ENCODE measurements at places on chromosomes 3 and 15.

DNA sequence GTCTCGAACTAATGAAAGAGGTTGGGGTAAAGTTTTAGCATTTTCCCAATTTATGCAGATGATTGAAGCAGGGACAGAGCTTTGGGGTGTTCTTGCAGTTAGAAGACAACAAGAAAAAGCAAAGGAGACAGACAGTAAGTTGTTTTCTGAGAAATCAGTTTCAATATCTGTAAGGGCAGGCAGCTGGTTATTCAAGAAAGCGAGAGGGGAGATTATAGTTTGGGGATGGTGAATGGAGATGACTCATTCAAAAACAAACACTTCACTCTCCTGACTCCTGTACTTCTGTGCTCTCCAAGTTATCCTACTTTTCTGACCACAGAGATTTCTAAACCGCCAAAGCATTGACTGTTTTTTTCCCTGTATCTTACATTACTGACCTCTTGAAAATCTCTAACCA lies 352.0 kb downstream of the GAP43 start:
- DNase-seq, result peak; percentile 73

DNA sequence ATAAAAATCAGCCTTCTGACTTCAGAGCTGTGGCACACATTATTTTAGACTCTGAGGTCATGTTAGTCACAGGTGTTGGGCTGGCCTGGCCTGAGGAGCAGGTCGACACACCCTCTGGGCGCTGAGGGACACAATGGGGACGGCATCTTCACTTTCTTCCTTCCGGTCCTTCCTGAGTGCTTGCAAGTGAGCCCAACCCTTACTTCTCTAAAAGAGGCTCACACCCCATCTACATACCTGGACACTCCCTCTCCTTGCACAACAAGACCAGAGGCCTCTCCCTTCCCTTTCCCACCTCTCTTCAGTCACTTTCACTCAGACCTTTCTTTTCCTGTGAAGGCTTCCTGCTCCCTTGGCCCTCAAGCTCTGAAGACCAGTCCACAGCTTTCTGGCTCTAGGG lies 85.4 kb downstream of the XXYLT1 start:
- no peak for DNase-seq

DNA sequence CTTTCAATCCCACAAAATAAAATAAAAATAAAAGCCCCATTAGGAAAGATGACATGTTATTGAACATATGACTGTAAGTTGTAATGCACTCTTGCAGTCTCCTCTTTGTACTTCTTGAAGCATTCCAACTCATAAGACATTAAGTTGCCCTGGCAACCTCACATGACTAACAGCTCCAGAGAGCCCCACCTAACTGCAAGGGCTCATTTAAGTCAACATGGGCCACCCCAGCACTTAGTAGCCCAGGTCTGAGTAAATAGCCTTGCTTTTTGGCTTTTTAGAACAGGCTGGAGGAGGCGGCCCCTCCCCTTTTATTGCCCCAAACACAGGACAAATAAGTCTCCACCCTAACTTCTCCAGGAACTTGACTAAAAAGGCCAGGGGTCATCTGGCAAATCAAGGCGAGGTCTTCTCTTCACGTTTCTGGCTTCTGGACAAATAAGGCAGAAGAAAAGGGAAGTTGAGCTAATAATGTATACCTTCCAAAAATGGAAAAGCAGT lies 135.1 kb downstream of the TMCO5A start:
- no peak for DNase-seq

- DNase-seq, result no peak
These were observed 5.4 kb upstream of the LRRC15 start for GRCh38 chr3:194374935-194375334.

DNA sequence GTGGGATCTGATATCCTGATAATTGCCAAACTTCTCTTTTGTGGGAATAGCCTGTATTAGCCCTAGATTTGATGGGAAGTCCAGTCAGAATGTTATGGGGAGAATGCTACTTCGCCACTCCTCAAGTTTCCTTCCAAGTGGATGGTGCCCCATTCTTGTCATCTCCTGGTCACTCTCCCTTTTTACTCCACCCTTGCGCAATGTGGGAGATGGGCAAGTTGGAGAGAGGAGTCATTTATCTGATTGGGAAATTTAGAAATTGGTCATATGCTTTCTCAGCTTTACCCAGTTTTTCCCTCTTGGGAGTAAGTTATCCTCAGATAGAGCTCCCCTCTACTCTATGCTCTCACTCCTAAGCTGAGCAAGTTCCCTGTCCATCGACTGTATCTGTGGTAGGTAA lies 14.4 kb downstream of the FANCD2OS start:
- no peak for DNase-seq

- DNase-seq, result peak; percentile 2
These were observed 263.0 kb downstream of the EBLN2 start for GRCh38 chr3:73324203-73325155.

- DNase-seq, result no peak
These were observed 700 bp downstream of the MKRN2 start for GRCh38 chr3:12557473-12558100.

- DNase-seq, result no peak
These were observed 63.2 kb upstream of the TNFSF10 start for GRCh38 chr3:172586436-172586835.

GRCh38 chr3:84755860-84756259 lies 202.9 kb upstream of the CADM2 start:
- DNase-seq, result no peak

DNA sequence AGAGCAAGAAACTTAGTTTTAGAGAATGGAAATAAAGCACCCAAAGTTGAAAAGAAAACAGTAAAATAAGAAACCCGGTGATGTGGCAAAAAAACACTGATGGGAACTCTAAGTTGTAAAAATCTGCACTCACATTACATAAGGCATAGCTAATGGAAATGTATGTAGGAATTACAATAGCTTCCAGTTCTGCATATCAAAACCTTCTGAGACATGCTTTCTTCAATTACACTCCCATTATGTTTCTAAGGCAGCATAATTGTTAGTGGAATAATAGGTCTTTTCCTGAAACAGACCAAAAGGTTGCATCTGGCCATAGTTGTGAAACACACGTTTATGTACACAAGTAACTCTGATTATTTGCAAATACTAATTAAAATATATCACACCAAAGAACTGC lies 41.4 kb downstream of the SLC30A4 start:
- no peak for DNase-seq

DNA sequence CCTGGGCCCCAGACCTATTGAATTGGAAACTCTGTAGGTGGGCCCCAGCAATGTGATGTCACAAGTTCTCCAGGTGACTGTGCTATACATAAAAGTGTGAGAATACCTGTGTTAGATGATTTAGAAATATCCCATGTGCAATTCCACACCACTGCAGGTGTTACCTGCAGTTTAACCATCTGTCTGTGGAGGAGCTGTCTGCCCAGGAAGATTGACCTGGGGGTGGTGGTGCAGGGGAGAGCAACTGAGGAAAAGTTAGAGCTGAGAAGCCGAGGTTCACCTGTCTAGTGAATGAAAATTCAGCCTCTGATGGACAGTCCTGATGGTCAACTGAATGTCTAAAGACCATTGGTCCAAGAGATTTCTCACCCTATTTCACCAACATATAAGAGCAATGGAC lies 132.2 kb upstream of the SLC24A5 start:
- DNase-seq, result no peak

DNA sequence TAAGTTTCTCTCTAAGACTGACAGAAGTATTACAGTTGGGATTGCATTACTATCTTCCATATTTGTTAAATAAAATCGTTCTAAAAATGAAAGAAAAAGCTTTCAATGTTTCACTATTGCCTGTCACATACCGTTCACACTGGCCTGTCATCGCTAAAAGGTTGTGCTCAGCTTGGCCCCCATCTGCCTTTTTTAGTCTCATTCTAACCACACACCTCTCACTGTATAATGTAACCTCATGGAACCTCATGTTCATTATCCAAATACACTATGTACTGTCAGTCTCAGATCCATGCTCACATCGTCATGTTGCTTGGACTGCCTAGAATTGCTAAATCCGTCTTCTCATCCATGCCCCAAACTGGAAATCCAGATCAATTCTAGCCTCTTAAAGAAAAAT lies 637.8 kb upstream of the ROBO1 start:
- DNase-seq, result no peak

DNA sequence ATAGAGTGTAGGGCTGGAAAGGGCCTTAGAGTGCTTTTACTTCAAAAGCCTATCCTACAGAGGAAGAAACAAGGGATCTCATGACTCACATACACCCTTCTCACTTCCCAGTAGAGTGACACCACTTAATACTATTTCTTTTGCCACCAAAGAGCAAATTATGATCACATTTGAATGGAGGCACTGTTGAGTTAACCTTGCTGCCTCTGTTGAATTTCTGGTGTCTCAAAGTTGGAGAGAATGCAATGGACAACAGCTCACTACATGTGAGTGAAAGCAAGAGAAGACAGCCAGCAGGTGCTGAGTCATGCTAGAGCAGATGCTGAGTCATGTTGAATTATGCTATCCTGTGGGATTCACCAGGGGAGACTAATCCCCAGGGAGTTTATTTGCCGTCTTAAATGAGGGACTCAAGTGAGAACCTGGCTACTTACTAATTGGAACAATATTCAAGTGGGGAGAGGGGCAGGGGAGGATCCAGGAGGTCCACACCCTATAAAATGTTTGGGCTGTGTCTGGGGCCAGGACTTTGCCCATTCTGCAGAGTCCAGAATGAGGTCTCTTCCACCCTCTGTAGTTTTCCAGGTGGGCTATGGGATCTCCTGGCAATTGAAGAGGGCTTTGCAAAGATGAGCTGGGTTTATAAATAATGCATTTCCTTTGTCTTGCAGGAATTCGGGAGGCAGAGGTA lies 35.8 kb downstream of the ST8SIA2 start:
- peak; percentile 16 for DNase-seq

DNA sequence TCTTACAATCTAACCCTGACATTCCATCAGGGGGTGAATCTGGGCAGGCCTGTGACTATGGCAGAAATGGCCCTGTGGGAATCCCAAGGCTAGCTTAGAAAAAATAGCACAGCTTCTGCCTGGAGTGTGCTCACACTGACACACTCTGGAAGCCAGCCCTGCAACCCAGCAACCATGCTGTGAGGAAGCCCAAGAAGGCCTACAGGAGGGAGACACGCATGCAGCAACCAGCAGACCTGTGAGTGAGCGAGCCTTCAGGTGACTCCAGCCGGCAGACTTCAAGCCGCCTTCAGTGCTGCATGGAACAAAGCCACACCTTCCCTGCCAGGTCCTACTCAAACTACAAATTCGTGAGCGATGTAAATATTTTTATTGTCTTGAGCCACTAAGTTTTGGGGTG lies 26.1 kb downstream of the RAB6B start:
- DNase-seq, result no peak

- DNase-seq, result no peak
These were observed 60.0 kb upstream of the TRPC1 start for GRCh38 chr3:142663865-142664264.

GRCh38 chr15:74763416-74763815 lies 14.8 kb downstream of the CYP1A2 start:
- DNase-seq, result peak; percentile 71

DNA sequence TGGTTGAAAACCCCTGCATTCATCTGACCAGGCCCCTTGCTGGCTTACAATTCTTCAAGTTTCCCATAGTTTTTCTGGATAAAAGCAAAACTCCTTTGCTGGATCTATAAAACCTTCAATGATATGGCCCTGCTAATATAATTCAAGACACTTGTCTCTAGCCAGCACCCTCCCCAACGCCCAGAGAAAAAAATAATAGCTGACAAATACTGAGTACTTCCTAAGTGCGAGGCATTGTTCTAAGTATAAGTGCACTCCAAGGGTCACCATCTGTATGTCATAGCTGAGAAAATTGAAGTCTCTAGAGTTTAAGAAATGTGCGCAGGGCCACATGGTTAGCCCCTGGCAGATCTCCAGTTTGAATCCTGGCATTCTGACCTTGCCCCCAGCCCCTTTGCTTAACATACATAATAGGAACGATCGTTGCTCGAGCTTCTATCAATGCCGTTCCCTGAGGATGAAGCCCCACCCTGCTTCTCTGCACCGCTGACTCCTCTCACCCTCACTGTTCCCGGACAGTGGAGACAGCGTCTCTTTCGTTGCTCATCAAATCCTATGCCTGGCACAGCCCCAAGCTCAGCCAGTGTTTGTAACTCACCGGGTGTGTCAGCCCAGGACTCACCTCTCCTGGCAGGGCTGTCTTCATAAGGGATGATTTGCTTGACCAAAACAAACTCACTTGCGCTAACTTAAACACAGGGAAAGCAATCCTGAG lies 377.1 kb upstream of the PROK2 start:
- peak; percentile 32 for DNase-seq

- no peak for DNase-seq
These were observed 6.2 kb downstream of the ZIC4 start for GRCh38 chr3:147400111-147400510.

DNA sequence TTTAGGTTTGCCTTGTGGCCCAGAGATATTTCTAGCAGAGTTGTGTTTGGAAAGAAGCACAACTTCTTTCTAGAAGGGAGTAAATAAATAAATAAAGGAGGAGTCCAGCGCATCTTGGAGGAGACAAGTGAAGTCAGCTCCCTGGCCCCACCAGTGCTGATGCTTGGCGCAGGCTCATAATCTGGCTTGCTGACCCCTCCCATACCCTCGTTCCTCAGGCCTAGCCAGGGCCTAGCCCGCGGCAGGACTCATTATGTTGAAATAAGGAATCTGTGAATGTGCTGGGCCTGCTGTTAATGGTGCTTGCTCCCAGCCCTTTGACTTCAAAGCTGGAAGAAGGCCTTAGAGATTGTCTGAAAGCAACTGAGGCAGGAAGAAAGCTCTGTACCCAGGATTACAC lies 3.1 kb downstream of the ZNF710 start:
- no peak for DNase-seq

DNA sequence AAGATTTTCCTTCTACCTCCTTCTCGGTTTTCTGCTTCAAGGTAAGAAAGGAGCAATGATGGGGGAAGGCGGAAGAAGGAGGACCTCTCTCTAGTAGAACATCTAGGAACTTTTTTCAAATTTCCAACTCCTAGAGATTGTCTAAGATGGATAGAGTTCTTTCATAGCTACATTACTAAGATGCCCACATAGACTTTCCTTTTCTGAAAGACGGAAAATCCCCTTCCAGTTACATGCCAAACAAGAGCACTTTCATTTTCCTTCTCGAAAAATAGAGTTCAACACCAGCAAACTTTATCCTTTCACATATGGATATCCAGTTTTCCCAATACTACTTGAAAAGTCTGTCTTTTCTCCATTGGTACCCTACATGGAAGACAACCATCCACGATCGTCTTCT lies 692 bp downstream of the HTR3E start:
- no peak for DNase-seq

DNA sequence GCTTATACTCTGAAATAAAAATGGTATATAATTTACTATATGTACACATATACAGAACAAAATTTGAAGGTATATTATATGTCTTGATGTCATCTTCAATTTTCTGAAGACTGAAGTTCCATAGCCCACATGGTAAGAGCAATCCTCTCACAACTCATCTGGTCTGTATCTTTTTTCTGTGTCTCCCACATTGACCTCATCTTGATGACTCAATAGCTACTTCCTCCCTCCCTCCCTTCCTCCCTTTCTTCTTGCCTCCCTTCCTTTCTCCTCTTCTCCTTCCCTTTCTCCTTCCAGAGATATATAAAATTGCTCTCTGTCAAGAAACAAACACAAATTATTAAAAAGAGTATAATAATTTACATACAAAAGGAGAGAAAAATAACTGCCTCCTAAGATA lies 268.5 kb downstream of the SQOR start:
- DNase-seq, result no peak
